ENCODE measurements at places on chromosomes 12 and 14. TPM values are rescaled to one million over a fixed set of nuclear protein-coding genes. Genes with fewer than 3 reads are reported as not detected.

DNA sequence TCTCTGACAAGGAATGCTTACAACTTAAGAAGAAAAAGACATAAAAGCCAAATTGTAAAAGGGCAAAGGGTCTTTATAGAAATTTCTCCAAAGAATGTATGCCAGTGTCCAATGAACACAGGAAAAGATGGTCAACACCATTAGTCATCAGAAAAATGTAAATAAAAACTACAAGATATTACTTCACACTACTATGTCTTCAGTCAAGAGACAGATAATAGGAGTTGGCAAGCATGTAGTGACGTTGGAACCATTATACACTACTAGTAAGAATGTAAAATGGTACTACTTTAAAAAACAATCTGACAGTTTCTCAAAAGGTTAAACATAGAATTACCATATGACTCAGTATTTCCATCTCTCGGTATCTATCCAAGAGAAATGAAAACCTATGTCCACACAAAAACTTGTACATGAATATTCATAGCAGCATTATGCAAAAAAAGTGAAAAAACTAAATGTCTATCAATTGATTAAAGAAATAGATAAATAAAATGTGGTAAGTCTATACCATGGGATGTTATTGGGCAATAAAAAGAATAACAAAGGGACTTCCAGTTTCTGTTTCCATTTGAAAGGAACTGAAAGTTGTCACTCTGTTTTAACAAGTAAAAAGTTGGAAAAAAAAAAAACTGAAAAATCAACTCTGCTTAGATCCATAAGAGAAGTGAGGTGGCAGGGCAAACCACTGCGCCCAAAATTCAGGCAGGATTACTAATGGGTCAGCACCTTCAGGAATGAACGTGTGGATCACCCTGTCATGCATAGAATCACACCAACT is 69.8 kb downstream of the ALG10B start:
- no peak for DNase-seq

DNA sequence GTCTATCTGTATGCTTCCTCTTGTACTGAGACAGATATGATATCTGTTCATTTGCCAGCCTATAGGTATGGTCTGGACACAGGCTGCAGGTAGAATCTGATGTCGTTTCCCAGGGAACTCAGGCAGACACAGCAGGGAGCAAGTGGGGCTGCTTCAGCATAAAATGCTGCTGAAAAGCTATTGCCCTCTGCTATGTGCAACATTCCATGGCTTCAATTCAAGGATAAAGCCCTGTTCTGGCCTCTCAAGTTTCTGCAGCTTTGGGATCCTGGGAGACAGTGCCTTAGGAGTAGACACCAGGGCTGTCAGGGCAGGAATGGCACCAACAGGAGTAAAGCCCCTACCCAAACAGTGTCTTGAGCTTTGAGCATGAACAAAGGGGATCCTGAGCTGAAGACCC is 173.5 kb downstream of the SLC41A2 start:
- DNase-seq, result no peak

DNA sequence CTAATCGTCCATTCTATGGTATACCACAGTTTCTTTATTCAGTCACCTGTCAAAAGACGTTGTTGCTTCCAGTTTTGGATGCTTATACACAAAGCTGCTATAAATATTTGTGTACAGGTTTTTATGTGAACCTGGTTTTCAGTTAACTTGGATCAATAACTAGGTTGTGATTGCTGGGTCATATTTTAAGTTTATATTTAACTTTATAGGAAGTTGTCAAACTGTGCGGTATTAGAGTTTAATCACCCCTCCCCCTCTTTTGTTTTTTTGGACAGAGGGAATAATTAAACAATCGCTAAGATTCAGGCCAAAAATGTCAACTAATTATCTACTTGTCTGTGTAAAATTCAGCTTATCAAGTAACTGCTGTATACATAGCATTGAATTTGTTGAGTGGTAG is 34.3 kb downstream of the SCN8A start:
- no peak for DNase-seq

Gene NXPH4
- total RNA-seq, result 0.79 TPM

DNA sequence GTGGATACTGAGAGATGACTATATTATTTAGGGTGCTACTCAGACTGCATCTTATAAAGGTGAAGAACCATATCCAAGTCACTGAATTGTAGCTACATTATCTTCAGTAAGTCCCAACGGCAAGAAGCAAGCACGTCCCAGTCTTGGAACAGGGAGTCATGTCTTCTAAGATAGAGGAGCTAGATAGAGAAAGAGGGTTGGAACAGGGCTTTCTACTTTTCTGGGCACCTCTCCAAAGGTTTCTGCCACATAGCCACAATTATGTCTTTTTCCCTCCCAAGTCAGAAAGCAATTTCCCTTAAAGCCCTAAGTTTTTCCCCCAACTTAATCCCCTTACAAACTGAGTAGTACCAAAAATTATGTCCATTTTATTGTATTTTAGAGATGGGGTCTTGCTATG is 22.4 kb downstream of the MAPK1IP1L start:
- DNase-seq, result no peak

GRCh38 chr14:23538050-23538718 is 13.4 kb downstream of the ZFHX2 start:
- no peak for DNase-seq

GRCh38 chr12:124544311-124544970 is 23.0 kb downstream of the NCOR2 start:
- DNase-seq, result no peak

DNA sequence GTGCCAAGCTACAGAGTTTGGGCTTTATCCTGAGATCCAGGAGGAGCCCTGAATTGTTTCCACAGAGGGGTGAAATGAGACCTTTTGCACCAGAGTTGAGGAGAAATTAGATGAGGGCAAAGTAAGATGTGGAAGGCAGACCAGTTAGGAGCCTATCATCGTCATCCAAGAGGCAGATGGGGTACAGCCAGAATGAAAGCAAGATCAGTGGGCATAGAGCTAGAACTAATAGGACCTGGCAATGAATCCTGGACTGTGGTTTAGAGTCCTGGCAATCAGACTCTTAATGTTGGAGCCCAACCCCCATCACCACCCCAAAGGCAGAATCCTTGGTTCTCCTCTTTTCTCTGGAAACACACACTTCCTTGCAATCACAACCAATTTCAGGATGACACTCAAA is 166.6 kb upstream of the HMGA2 start:
- DNase-seq, result no peak

- DNase-seq, result no peak
These were observed 62.7 kb upstream of the PELI2 start for GRCh38 chr14:56055511-56055910.

- DNase-seq, result no peak
These were observed 83.2 kb downstream of the DAD1 start for GRCh38 chr14:22505697-22506377.

GRCh38 chr14:102940729-102941362 is 18.4 kb downstream of the AMN start:
- no peak for DNase-seq

DNA sequence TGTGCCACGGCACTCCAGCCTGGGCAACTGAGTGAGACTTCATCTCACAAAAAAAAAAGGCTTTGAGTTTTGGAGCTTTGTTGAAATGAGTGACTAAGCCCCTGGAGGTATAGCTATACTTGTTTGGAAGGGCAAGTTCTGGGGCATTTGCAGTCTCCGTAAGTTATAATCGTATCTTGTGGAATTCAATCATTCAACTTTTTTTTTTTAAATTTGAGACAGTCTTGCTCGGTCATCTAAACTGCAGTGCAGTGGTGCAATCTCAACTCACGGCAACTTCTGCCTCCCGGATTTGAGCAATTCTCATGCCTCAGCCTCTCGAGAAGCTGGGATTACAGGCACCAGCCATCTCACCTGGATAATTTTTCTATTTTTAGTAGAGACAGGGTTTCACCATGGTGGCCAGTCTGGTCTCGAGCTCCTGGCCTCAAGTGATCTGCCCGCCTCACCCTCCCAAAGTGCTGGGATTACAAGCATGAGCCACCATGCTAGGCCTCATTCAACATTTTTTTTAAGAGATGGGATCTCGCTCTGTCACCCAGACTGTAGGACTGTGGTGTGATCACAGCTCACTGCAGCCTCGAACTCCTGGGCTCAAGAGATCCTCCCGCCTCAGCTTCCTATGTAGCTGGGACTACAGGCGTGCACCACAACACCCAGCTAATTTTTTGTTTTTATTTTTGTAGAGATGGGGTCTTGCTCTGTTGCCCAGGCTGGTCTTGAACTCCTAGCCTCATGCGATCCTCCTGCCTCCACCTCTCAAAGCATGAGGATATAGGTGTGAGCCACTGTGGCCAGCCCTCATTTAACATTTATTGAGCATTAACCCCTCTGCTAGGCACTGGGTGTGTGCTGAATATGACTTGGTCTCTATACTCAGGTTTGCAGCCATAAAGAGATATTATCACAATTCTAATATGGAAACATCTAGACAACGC is 133.7 kb upstream of the MAP1LC3B2 start:
- no peak for DNase-seq

GRCh38 chr14:68446243-68447040 is 346.4 kb downstream of the ZFP36L1 start:
- DNase-seq, result no peak

DNA sequence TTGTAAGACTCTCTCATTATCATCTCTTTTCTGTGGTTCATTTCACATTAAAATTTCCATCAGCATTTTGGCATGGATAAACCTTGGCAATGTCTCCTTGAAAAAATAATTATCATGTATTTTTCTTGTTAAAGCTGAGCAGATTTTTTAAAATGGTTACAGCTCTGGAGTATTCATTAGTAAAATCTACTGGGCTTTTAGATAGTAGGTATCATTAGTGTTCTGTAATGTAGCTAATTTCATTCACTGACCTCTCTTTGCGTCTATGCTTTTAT is 36.9 kb upstream of the CDK17 start:
- no peak for DNase-seq

DNA sequence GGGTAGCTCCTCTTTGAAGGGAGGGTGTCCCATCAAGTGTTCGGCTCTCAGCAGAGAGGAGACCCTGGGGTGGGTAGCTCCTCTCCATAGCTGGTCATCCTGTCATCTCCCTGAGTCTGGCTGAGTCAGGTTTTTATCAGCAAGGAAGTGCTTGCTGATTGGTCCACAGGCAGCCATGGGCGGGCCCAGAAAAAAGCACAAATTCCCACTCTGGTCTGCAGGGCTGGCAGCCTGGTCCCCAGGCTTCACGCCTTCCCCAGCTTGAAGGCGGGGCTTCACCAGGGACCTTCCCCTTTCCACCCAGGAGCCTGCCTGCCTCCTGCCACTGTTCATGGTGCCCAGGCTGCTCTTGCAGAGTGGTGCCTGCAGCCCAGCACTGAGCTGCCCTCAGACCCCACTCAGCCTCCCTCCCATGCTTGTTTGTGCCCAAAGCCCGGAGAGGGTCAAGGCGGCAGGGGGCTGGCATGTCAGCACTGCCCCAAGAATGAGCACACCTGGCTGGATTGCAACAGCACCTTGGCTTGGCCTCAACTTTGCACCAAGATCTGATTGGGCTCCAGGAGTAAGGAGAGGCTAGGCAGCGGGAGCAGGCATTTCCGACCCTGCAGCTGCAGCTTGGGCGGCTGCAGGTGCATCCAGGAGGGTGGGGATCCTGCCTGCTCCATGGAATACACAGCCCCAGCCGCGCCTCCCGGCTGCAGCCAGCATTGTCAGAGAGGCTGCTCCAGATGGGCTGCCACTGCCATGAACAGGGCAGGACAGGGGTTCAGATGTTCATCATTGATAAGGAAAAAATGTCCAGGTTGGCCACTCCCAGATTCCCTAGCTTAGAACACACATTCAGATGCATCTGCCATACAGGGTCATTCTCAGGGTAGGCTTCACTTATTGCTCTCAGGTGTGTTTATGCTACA is 22.0 kb upstream of the WDR89 start:
- no peak for DNase-seq

Gene DIO3
- not detected for total RNA-seq

DNA sequence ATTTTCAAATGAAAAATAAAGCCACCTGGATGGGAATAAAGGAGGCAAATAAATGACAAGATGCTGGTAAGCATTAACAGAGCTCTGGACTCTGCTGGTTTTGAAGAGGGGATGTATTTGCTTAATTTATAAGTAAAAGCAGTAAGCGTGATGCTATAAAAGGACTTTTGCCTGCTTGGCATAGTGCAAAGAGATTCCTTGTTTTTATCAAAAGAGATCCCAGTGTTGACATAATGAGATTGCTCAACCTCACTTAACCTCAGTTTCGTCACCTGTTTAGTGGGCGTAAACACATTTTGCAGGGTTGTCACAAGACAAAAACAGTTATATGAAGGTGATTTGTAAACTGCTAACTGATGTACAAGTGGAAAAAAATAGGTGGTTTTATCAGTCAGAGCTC is 13.8 kb downstream of the ASCL1 start:
- no peak for DNase-seq

DNA sequence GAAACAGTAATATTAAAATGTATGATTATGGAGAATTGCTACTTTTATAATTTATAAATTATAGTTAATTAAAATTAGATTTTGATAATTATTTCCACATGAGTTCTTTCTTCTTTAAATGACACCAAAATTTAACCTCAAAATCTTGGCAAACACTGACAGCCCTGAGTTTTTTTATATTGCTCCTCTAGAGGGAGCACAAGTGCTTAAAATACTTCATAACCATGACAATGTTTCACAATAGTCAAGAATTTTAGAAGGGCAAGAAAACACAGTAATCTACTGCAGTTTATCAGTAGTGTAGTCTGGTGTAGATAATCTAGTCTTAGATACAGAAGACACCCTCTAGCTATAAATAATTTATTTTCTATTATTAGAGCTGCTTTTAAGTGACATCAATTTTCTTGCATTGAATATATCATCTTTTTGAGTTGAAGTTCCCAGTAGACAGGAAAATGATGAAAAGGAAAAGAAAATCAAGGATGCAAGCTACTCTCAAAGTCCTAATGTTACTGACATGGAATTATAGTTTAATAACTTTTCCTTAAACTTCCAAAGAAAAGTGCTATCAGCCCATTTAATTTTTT is 14.3 kb upstream of the PTGER2 start:
- no peak for DNase-seq

- peak; percentile 34 for DNase-seq
These were observed 113.5 kb upstream of the VASH1 start for GRCh38 chr14:76647697-76648298.

Gene PPP2R5E
- 30.0 TPM for total RNA-seq

DNA sequence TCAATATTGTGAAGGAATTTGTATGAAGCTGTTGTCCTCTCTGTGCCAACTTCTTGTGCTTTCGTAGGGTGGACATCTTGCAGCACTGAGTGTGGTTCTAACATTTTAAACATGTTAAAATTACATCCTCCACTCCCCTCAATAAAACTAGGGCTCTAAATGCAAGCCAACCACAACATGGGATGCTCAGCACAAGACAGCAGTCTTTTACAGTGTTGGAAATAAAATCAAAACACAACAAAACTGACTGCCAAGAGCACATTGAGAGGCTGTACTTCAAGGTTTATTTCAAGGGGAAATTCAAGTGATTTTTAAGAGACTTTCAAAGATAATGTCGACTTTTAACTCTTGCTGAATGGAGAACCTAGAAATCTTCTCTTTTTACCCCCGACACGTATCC is 396.9 kb downstream of the TMTC2 start:
- DNase-seq, result no peak

- DNase-seq, result no peak
These were observed 14.3 kb downstream of the RERG start for GRCh38 chr12:15206831-15207389.

Gene LUM
- not detected for total RNA-seq

Measured in activated naive CD4-positive, alpha-beta T cell treated with anti-CD3 and anti-CD28 coated beads for 36 hours (primary cell).